NCI-H524 treated with DMSO at 0.1 percent for 48 hours (cell line): ENCODE measurements at places on chromosomes 2 and 18.
A peak's percentile ranks its signal among the peaks of the same experiment; 100 is the strongest.

GRCh38 chr2:60351321-60351720, 202.1 kb downstream of the BCL11A start:
- DNase-seq = no peak

DNA sequence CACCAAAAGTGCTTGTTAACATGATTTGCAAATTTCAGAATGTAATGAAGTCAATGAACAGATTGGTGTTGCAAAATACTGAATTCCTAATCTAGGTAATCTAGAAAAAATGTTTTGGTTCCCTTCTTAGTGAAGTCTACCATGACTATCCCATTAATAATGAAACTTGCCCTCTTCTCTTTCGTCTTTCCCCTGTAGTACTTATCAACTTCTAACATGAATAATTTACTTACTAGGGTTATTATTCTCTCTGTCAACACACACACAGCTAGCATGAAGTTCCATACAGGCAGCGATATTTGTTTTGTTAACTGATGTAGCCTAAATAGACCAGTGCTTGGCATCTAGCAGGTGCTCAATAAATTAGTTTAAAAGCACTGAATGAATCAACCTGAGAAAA, 160.2 kb downstream of the NCK2 start:
- DNase-seq = no peak

- DNase-seq = no peak
Measured at GRCh38 chr2:228747483-228747882, 523.6 kb downstream of the PID1 start.

DNA sequence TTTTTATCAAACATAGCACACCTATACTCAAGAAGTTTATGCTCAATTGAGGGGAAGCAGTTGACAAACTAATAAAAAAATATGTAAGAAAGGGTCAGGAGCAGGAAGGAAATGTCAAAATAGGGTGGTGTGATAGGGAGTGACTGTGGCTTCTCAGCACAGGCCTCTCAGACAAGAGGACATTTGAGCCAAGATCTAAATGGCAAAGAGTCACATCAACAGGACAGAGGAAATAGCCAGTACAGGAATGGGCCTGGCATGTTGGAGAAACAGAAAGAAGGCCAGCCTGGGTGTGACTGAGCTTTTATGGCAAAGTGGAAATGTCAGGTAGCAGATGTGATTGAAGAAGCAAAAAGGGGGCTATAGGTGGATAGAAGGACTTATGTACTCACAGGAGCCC, 117.0 kb downstream of the CCDC148 start:
- DNase-seq = peak; percentile 62

DNA sequence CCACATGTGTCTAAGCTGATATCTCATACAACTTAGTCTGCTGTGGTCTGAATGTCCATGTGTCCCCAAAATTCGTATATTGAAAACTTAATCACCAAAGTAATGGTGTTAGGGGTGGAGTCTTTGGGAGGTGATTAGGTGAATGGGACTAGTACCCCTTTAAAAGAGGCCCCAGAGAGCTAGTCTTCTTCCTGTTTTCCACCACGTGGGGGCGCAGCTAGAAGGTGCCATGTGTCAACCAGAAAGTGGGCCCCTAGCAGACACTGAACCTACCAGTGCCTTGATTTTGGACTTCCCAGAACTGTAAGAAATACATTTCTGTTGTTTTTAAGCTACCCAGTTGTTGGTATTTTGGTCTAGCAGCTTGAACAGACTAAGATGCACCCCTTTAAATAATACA, 86.6 kb downstream of the ASB1 start:
- no peak for DNase-seq

DNA sequence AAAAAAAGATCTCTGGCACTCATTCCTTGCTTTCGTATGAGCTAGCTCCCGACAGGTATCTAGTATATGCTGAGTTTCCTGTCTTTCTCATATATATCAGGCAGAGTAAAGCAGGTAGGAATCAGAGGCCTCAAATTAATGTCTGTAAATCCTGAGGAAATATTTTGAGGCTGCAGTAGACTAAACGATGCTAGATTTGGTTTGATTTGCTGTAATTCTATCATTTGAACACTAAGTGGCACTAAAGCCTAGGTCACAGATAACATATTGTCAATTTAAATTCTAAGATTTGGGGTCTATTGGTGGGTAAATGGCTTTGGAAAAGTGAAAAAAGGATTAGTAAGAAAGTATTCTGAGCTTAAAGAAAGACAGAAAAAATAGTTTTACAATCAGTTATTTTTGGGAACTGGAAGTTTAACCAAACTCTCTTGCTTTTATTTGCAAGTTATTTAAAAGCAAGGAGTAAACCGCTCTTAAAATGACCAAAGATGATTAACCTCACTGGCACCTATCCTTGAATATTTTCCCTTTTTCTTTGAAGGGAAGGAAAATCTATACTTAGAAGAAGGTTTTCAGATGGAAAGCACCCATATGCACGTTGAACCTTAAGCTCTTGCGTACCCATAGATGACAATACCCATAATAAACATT, 37.6 kb upstream of the SLC4A10 start:
- DNase-seq = peak; percentile 35

DNA sequence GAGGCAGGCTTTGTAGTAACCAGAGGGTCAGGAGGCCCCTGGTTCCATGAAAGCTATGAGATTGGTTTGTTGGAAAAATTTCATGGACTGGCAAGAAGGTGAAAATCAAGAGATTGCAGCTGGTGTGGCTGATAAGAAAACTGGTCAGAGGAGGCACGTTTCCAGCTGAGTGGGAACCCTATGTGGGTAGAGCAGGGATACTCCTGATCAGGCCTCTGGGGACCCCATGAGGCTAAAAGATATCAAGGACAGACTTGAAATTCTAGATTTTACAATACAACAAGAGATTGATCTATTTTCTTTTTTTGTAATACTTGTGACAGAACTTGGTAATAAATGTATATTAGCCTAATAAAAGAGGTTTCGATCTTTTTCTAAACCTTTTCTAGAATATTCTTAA, 1615.1 kb downstream of the DPP10 start:
- DNase-seq = no peak

DNA sequence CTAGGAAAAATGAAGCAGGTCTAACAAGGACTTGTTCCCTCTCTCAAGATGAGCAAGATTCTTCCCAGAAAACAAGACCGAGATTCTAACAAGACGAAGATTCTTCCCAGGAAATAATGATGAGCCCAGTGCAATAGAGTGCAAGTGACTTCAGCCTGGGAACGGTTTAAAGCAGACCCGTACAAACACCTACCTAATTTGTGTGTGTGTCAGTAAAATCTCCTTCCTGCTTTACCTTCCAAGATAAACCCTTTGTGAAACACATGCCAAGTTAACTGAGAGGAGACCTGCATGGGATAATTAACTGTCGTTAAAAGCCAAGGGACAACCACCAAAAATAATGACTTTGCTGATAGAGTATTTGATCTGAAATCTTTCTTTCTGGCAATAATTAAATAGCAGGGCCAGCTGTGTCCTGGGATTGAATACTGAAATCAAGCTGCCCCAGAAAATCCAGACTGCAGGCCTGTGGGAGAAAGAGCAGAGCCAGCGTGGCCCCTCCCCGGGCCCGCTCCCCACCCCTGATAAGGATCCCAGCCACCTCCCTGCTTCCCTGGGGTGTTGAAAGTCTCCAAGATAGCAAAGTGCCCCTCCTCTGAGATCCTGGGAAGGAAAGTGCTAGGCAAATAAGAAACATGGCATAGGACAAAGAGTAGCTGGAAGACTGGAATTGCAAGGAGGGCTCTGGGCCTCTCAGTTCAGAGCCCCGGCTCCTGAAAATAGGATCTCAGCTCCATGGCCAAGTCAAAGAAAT, 145.5 kb downstream of the CYP26B1 start:
- DNase-seq = no peak

DNA sequence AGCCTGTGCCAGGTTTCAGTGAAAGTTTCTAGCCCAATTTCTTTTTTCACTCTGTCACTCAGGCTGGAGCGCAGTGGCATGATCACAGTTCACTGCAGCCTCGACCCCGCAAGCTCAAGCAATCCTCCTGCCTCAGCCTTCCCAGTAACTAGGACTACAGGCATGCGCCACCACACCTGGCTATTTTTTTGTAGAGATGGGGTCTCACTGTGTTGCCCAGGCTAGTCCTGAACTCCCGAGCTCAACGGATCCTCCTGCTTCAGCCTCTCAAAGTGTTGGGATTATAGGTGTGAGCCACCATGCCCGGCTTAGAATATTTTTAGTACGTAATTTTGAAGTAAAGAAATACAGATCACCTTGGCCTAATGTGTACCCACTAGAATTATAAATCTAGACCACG, 87.1 kb downstream of the GORASP2 start:
- DNase-seq = no peak

- DNase-seq = no peak
Measured at GRCh38 chr2:229578052-229578846, 136.1 kb downstream of the DNER start.

DNA sequence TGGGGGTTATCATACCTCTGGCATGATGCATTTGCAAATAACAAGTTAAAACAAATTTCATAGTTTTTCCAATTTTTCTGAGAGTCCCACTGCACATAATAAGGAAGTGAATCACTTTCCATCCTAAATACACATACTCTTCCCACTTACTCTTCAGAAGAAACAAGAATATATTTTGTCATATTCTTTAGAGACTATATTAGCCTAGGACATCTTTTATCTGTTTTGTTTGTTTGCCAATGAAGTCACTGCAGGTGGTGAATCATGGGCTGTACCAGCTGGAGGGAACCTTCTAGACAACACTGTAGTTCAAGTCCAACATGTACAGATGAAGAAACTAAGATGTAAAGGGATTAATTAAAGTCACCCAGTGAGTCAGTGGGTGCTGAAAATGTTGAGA, 116.8 kb downstream of the XIRP2 start:
- no peak for DNase-seq

DNA sequence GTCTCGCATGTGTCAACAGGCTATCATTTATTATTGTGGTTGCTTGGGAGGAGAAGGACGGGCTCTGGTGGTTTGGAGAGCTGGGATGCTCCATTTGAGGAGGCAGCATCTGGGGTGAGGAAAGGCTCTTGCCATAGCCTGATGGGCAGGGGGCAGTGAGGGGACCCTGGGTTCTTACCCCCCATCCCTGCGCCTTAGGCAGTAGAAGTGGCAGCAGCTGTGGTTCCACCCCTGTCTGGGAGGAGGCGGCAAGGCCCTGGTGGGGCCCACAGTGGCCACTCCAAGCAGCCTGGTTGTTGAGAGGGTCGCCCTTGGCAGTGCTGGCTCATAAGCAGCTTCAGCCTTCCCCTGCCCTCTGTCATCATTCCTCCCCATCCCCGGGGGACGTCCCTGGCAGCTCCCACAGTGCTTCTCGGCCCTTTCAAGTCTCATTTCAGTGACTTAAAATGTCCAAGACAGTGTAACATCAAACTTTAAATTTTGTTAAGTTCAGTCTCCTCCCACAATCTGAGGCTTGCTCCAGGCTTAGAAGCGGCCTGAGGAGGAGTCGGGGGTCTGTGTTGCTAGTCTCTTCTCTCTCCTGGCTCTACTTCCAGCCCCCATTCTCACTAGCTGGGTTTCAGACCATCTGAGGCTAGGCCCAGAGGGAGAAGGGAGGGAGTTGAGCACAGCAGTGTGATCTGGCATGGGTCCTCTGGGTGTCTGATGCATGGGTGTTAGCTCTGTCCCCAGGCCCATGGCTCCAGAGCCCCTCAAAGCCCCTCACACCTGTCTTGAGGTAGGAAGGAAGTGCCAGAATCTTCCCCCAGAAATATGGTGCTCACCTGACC, 34.9 kb upstream of the PTPN4 start:
- DNase-seq = no peak

DNA sequence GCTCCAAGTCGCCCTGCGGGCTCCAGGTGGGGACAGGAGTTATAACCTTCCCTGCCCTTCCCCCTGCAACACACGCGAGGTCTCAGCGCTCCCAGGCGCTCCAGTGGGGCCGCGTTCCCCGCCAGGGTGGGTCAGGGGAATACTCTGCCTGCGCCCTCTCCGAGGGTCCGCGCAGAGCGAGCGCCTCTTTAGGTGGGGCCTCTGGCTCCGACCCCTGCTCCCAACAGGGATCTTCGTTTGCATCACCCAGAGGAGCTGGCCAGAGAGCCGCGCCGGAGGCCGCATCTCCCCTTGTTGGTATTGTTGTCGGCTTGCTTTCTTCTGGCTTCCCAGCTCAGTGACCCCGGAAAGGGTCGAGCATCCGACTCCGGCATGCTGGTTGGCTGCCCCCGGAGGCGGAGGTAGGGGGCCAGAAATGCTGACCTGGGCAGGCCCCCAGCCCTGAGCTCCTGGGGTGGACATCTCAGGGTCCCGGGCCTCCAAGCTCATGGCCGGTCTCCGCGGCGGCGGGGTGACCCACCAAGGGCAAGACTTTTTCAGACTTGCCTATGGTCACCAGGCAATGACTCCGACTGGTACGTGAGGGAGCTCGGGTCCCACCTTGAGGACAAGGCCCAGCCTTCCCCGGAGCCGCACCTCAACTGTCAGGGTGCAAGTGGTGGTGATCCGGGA, 11.2 kb upstream of the EN1 start:
- no peak for DNase-seq

DNA sequence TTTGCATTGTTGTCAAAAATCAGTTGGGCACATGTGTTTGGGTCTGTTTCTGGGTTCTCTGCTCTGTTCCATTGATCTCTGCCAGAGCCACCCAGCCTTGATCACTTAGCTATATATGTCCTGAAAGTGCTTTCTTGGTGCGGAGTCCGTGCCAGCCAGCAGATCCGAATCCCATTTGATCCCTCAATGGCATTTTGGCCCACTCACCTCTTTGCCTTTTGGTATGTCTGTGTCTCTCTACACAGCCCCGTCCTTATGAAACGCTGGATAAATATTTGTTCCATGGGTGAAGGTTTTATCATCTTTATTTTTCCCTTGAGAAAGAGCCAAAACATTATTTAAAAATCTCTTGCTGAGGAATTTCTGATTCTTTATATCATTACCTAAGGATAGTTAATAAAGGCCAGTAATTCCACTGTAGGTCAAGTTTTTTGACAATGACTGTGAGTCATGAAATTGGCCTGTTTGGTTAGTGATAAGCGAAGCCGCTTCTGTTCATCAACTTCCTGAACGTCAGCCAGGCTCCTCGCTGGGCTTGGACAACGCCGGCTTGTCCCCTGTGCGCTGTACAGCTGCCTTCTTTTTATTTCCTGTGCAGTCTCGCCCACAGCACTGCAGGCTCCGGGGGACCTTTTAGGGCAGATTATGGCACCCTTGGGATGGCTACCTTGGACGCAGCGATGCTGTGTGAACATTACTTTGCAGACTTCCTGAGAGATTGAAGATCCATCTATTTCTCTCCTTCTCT, 24.9 kb downstream of the MTCL1 start:
- DNase-seq = no peak

DNA sequence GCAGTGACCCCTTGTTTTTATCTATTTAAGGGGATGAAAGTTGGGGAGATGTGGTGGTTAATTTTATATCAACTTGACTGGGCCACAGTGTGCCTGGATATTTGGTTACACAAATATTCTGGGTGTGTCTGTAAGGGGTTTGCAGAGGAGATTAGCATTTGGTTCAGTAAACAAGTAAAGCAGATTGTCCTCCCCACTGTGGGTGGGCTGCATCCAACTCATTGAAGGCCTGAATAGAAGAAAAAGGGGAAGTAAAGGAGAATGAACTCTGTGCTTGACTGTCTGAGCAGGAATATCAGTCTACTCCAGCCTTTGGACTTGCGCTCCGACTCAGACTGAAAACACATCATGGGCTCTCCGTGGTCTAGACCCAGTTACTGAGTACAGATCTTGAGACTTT, 80.9 kb downstream of the GCA start:
- no peak for DNase-seq
